Brain pericyte (primary cell): ENCODE measurements at places on chromosomes 12 and 14.

DNA sequence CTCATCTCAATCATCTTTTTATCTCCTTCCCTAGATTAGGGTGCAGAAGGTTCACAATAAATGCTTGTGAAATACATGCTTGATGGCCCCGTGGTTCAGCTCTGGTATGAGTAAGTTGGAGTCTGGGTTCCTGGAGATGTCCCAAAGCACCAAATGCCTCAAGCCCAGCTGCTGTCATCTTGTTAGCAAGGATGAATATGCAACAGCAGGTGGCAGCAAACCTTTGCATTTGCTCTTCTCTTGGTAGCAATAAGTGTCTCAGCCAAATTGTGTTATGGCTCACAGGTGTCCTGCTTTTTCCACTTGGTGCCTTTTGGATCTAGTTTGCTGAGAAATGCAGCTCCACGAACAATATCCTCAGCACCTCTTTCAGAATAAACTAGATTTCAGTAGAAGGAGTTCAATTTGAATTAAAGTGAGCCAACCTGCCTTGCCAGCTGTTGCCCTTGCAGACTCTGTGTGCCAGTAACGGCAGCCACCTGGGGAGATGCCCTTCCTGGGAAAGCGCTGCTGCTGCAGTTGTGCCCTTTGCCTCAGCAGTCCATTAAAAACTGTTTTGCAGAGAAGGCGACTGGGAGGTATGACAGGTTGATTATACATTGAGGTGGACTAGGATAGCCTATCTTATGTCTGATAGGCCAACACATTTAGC, 417.3 kb downstream of the SNAPC1 start:
- DNase-seq = no peak

GRCh38 chr14:34065690-34066391, 115.0 kb upstream of the EGLN3 start:
- DNase-seq = no peak

GRCh38 chr12:82279536-82280058, 78.6 kb downstream of the CCDC59 start:
- no peak for DNase-seq

DNA sequence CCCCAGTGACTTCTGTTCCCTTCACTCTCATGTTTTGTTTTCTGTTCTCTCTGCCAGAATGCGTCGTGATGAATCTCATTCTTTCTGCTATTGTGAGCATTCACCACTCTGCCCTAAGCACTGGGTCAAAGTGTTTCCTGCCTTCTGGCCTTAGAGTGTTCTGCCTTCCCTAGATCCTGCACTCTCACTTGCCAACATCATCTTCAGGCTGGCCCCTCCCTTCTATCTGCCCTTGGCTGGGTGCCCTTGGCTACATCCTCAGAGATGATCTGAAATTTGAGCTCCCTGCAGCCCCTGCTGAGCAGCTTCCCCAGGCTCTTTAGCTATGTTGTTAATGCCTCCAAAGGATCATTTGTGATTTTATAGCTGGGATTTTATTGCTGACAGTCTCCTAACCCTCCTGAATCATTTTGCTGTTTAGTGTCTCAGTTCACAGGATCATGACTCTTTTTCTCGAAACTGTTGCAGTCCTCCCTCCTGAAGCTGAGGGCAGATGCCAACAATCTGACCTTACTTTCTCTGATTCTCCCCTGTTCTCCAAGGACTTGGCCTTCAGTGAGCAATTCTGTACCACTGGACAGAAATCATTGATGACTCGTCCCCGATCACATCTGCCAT, 4.5 kb downstream of the DHRS2 start:
- peak; percentile 83 for DNase-seq

GRCh38 chr14:67900231-67900630, 80.7 kb downstream of the RAD51B start:
- no peak for DNase-seq

DNA sequence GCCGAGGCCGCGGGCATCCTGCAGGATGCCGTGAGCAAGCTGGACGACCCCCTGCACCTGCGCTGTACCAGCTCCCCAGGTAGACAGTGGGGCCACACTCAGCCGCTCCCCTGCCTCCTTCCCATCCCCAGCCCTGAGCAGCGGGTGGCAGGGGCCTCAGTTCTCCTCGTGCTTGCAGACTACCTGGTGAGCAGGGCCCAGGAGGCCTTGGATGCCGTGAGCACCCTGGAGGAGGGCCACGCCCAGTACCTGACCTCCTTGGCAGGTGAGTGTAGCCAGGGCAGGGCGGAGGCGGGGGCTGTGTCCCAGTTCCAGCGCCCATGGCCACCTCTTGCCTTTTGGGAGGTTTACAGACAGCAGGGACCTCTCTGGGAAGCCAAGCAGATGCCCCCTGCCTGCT, 22.9 kb downstream of the HIP1R start:
- DNase-seq = no peak
